ENCODE measurements at places on chromosomes 7 and 10.

- no peak for DNase-seq
These were observed 14.0 kb downstream of the FAM241B start for GRCh38 chr10:69643779-69644657.

- peak; percentile 73 for DNase-seq
These were observed 10.2 kb downstream of the CRYGN start for GRCh38 chr7:151429560-151430331.

GRCh38 chr10:129955601-129956285, 8.3 kb downstream of the EBF3 start:
- DNase-seq: no peak

DNA sequence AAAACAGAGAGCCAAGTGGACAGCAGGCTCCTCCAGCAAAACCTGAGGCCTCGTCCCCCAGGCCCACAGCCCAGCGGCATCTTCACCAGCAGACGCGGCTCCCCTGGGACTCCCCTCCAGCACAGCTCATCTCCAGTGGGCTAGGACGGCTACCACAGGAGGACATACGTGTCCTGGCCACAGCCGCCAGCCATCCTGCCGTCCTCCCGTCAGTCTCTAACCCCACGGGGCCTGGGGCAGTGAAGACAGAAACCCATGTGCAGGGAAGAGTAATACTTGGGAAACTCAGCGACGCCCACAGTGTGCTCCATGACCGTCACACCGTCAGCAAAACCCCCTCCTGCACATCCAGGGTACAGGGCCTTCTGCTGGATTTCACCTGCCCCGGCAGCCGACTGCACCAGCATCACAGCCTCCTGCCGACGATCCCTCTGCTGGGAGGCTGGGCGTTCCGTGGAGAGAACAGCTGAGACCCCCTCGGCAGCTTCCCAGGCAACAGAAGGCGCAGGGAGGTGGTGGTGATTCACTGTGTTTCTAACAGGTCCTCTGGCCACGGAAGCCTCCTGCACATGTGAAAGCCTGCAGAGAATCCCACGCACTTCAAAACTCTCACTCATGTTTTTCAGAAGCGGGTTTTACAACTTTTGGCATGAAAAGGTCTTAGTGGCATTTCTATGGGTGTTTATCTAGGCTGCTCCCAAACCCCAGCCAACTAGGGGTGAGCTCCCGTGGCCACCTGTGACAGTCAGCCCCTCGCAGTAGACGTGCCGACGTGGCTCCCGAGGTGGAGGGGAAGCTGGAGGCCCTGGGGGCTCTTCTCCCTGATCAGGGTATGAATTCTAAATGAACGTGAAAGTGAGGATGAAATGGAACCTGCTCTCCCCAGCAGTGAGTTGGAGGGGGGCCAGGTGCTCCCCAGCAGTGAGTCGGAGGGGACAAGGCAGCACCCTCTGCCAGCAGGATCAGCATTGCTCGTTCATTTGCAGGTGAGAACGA, 513.5 kb downstream of the PTPRN2 start:
- no peak for DNase-seq

DNA sequence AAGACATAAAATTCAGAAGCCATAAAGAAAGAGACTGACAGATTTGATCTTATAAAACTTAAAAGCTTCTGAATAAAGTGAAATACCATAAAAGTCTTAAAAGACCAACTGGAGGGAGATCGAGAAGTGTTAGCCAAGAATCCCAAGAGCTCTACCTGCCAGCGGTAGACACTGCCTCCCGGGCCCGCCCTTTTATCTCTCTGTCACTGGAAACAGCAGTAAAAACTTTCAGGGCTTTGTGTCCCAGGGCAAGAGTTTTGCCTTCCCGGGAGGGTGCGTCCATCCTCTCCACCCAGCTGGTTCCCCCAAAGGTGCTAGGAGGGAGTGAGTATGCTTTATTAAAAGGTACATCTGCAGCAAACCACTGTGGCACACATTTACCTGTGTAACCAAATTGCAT, 5.8 kb downstream of the PLA2G12B start:
- no peak for DNase-seq

GRCh38 chr10:131245475-131246059, 66.0 kb downstream of the TCERG1L start:
- no peak for DNase-seq

DNA sequence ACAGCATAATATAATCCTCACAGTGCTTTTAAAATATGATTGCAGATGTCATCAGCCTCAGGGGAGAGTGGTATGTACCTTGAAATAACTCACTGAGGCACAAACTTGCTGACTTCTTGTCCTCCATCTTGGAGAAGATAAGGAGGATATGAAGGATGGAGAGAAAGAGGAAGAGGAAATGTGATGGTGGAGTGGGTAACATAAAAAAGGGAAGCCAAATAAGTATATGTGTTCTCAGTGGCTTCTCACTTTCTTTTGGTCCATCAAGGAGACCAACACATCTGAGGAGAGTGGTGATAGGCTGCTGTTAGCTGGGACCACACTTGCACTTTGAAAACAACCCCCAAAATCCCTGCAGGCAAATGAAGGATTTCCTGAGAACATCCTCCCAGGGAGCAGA, 21.6 kb upstream of the ZNF37A start:
- DNase-seq: no peak

- peak; percentile 54 for DNase-seq
These were observed 54.7 kb upstream of the EGR2 start for GRCh38 chr10:62870866-62871265.

GRCh38 chr10:125521721-125522680, 161.0 kb downstream of the TEX36 start:
- no peak for DNase-seq

GRCh38 chr7:140702774-140703173, 6.3 kb downstream of the NDUFB2 start:
- no peak for DNase-seq

DNA sequence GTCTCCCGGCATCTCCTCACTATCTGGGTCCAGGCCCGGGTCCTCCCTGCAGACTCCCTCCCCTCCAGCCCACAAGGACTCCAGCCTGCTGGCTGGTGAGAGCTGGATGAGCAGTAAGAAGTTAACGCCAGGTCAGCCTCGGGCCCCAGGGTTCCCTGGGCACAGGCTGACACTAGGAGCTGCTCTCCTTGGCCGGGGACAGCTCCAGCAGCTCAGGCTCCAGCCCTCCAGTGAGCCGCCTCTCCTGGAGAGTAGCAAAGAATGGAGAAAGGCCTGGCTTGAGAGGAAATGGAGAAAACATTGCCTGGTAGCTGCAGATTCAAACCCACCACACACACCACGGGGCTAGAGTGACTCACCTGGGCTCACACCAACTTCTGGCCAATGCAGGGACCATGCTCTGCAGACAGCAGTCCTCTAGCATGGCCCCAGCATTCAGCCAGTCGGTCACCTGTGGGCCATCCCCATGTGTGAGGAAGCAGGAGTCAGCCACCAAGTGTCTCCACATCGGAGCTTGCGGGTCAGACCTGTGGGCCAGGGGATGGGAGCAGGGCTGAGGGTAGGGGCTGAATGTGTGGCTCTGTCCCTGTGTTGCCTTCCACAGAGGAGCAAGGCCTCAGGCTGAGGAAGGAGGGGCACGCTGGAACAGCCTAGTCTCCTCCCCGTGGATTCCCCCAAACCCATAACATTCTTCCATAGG, 6.5 kb downstream of the SAP25 start:
- no peak for DNase-seq

GRCh38 chr7:70177166-70177565, 578.9 kb downstream of the AUTS2 start:
- peak; percentile 31 for DNase-seq

- peak; percentile 69 for DNase-seq
These were observed 84.7 kb downstream of the SNX10 start for GRCh38 chr7:26376175-26376917.

DNA sequence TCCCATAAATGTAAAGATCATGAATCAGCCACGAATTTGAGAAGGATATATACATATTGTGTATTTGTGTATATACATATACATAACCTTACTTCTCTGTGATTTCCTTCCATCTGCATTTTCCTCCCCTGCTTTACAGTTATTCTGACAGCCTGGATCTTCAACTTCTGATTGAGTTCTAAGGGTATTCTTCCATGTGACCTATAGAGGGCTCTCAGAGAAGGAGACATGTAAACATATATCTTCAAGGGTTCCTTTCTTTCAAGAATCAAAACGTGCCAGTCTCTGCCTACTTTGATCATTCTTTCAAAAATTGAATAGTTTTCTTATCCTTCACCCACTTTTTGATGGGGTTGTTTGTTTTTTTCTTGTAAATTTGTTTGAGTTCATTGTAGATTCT, 453.7 kb upstream of the POT1 start:
- peak; percentile 7 for DNase-seq

DNA sequence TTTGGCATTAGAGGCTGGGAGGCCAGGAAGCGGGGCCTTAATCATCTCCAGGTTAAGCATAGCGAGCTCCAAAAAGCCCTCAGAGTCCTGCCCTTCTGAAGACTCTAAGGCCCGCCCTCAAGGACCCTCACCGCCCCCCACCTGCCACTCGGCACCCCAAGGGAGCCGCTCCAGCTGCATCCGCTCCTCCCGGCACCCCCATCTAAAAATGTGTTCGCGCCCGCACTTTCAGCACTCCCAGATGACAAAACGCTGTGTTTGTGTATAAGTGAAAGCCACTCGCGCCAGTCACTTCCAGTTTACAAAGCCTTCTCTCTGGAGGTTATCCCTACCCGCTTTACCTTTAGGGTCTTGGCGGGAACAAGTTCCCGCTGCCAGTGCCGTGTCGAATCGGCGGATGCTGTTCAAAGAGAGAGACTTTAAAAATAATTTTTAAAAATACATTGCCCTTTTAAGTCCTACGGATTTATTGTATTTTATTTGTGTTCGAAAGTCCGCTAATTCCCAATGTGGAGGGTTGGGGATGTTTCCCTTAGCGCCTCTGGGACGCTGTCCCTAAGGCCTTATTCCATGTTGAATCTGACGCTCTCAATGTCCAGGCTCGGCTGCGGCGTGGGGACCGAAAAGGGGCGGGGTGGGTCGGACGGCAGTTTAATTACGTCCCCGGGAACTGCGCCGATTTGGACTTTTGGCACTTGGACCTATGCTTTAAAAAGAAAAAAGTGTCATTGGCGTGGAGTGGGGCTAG, at the start of the genes DCLRE1A and NHLRC2:
TSS of gene DCLRE1A (minus strand) at position 70 of the 748 bp plus-strand sequence. CDS start 900 bp downstream, outside the sequence.
TSS of gene NHLRC2 (plus strand) at position 649 of the 748 bp plus-strand sequence. CDS start 212 bp downstream, outside the sequence.
- peak; percentile 69 for DNase-seq

GRCh38 chr10:3735175-3735574, 49.8 kb downstream of the KLF6 start:
- no peak for DNase-seq

Data from GM13977 (cell line).